IMR-90 (cell line): ENCODE measurements at places on chromosomes 2 and 18. TPM values are rescaled to one million over a fixed set of nuclear protein-coding genes. Genes with fewer than 3 reads are reported as not detected.

PER2 gene
- 1.7 and 2.1 TPM in 2 replicates for polyA plus RNA-seq

DNA sequence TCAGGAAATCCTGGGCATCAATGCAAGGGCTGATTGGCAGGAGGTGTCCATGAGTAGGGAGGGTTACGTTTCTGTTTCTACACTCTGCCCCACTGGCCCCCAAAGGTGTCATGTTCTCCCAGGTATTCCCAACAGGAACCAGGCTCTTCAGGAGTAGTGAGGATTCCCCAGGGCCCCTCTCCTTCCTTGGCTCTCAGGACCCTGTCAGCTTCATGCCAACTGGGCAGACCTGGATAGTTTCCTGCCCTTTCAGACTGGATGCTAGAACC lies 480.6 kb upstream of the HS6ST1 start:
- H3K4me1 ChIP-seq = no peaks in the 10 kb centered on the region
- no peak overlapping the region for H3K4me3 ChIP-seq
- DNase-seq = no peak

- H3K27ac ChIP-seq = no peak overlapping the region
- H3K4me3 ChIP-seq = no peak overlapping the region
- no peak for DNase-seq
- H3K27me3 ChIP-seq = peaks cover 43% of the 10 kb centered on the region
Observed at GRCh38 chr2:119718501-119719260, 39.7 kb downstream of the TMEM177 start.

DNA sequence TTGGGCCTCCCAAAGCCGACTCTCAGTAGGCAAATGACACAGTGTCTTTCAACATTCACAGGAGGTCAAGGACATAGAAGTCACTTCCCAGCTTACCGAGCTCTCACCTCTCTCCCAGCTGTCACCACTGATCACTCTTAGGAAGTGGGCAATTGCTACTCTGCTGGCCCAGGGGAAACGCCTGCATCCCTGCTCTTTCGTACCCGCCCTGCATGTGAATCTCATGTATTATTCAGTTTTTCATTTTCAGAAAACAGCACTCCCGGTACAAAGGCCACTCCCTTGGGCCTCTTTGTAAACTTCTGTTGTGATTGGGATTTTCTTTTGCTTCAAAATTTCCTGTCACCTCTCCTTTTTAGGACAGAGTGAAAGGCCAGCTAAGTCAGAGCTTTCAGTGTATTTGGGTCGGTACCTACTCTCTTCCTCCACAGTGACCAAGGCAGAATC lies 15.4 kb downstream of the MRPL44 start:
- no peak overlapping the region for H3K27ac ChIP-seq
- H3K4me3 ChIP-seq = no peak overlapping the region
- no peaks in the 10 kb centered on the region for H3K4me1 ChIP-seq
- no peak for DNase-seq
- H3K27me3 ChIP-seq = no peaks in the 10 kb centered on the region
- peaks cover 2% of the 10 kb centered on the region; the same call in 1 of the 2 replicates for H3K36me3 ChIP-seq

DNA sequence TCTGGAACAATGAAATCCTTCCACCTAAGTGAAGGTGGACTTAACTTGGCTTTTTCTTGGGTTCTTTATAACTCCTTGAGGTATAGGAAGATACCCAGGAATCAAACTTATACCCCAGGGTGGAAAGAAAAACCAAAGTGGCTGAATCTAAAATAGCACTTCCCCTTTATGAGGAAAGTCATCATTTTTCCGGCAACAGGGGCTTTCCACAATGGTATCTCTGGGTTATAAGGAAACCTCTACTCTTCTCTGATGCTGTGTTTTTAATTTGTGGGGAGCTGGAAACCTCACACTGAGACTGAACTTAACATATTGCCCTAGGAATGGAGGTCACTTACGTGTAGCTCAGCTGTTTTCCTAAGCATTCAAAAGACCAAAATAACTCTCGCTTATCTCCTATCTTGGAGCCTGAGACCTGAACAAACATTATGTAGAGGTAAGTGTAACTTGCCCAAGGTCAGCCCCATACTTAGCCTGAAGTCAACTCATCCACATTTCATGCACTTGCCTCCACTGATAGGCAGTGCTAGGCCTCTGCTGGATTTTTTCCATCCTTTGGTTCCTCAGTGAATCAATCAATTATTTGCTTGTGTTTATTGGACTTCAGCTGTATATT lies 117.9 kb downstream of the SETBP1 start:
- no peak for DNase-seq
- H3K4me1 ChIP-seq = peaks cover 3% of the 10 kb centered on the region; the same call in 1 of the 2 replicates
- H3K27me3 ChIP-seq = no peaks in the 10 kb centered on the region
- no peaks in the 10 kb centered on the region for H3K36me3 ChIP-seq

TMEM169 gene
- polyA plus RNA-seq = 0.15 and 0.17 TPM in 2 replicates

DNA sequence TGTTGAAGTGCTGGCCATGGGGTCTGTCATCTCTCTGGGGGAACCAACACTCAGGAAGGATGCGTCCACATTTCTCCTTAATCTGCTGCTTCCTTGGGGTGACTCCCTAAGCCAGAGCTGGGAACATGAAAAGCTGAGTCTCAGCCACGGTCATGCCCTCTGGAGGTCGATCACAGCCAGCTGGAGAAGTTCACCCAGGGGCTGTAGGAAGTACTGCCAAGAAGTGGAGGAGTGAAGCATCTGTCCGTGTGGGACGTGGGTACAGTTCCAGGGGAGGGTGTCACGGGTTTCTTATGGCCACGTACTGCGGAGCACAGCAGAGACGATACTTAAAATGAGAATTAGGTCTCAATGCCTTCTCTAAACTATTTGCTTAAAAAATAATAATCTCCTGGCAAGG lies 42.4 kb upstream of the IGFBP2 start:
- H3K27me3 ChIP-seq = peaks cover 2% of the 10 kb centered on the region; the same call in 1 of the 2 replicates
- no peak overlapping the region for H3K4me3 ChIP-seq
- H3K4me1 ChIP-seq = peaks cover 3% of the 10 kb centered on the region

DNA sequence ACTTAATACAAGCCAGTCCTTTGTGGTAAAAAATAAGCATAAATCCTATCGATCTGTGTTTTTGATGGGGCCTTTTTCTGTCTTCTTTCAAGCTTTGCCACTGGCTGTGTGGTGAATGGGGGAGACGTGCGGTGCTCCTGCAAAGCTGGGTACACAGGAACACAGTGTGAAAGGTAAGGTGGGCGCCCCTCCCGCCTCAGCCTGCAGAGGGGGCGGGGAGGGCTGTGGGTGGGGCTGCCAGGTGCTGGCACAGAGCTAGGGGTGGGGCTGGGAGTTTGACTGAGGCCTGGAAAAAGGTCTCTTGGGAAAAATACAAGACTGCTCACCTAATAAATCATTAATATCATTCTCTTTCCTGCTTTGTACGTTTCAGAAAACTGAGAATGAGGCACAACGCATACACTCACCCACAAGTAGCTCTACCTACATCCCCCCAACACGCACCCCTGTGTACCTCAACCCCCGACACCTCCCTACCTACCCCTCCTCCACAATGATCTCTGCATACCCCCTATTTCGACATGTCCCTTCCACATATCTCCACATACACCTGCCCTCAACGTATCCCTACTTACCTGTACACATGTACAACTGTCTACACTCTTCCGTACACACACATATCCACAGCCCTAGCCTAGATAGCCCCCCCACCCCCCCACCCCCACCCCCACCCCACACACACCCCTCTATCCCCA lies 129.7 kb upstream of the TTC39C start:
- no peak overlapping the region for H3K27ac ChIP-seq
- H3K27me3 ChIP-seq = no peaks in the 10 kb centered on the region
- no peaks in the 10 kb centered on the region for H3K36me3 ChIP-seq
- H3K4me1 ChIP-seq = peaks cover 3% of the 10 kb centered on the region; the same call in 1 of the 2 replicates

DCDC2C gene
- polyA plus RNA-seq = not detected in 2 replicates

DNA sequence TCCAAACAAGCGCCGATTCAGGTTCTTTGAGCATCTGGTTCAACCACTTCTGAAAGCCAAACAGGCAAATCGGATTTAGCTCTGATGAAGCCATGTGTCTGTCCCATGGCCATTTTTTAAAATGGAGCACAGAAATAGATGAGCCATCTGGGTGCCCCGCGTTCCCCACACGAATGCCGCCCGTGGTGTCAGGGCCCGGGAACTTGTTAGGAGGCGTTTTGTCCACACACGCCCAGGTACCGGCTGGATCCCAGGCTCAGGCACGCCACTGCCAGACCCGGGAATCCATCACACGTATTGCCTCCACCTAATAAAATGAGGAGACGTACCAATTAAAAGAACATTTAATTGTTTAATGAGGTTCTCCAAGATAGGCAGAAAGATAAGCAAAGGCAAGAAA lies 374.4 kb upstream of the SALL3 start:
- H3K27ac ChIP-seq = no peak overlapping the region
- no peaks in the 10 kb centered on the region for H3K36me3 ChIP-seq
- H3K4me3 ChIP-seq = no peak overlapping the region
- no peak for DNase-seq
- no peaks in the 10 kb centered on the region for H3K27me3 ChIP-seq

- H3K4me1 ChIP-seq = no peaks in the 10 kb centered on the region; the same call in 1 of the 2 replicates
- H3K27me3 ChIP-seq = peaks cover 36% of the 10 kb centered on the region
- no peak overlapping the region for H3K4me3 ChIP-seq
- no peak overlapping the region for H3K27ac ChIP-seq
- no peak for DNase-seq
Observed at GRCh38 chr2:136113209-136113971, 4.6 kb downstream of the CXCR4 start.

DNA sequence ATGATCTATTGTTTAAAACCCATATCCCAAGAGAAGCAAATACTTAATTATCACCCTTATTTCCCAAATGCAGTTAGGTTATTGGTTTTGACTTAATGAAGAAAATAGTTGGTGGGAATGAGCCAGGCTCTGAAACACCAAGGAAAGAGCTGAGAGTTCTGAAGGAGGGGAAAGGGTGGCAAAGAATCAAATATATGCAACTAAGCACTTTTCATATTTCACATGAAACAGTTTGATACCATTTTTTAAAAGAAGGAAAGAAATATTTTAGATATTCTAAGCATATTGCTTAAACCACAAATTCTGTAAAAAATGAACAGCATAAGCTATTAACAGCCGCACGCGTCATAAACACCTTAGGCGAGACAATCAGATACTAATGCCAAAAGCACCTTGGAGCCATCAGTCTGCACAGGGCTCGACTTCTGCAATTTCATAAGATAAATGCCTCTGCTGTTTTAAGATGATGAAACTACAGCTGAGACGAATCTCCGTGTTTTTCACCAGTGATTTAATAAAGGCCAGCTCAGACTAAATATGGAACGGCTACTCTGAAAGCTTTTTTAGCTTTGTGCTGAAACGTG lies 371.7 kb downstream of the EN1 start:
- no peak for DNase-seq
- no peak overlapping the region for H3K4me3 ChIP-seq
- H3K27ac ChIP-seq = no peak overlapping the region
- peaks cover 1% of the 10 kb centered on the region; the same call in 1 of the 2 replicates for H3K27me3 ChIP-seq

GRCh38 chr2:125364984-125365265 lies 1291.0 kb upstream of the GYPC start:
- no peak overlapping the region for H3K27ac ChIP-seq
- H3K4me3 ChIP-seq = no peak overlapping the region
- DNase-seq = no peak

GRCh38 chr18:55265984-55266383 lies 306.7 kb upstream of the CCDC68 start:
- no peak overlapping the region for H3K4me3 ChIP-seq
- H3K36me3 ChIP-seq = peaks cover 31% of the 10 kb centered on the region
- DNase-seq = peak; percentile 27
- H3K27ac ChIP-seq = no peak overlapping the region
- no peaks in the 10 kb centered on the region; the same call in 1 of the 2 replicates for H3K4me1 ChIP-seq

DNA sequence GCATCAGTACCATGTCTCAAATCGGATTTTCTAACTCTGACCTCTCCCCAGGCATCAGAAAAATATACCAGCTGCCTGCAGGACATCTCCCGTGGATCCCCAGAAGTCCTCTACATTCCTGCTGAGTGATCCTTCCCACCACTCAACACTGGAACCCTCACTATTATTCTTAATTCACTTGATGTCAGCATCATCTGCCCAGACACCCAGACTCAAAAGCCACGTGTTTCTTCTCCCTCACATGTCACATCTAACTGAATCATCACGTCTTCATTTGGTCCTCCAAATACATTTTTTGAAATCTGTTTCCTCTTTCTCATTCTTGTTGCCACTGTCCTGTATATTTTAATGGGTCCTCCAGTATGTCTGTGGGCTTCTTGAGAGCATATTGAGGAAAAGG lies 218.6 kb downstream of the HRH4 start:
- no peak overlapping the region for H3K27ac ChIP-seq
- no peaks in the 10 kb centered on the region for H3K36me3 ChIP-seq
- peaks cover 8% of the 10 kb centered on the region for H3K4me1 ChIP-seq

GRCh38 chr2:122028371-122029100 lies 273.1 kb downstream of the TSN start:
- H3K36me3 ChIP-seq = no peaks in the 10 kb centered on the region
- H3K27ac ChIP-seq = no peak overlapping the region; the same call in 1 of the 2 replicates
- DNase-seq = peak; percentile 81
- no peak overlapping the region for H3K4me3 ChIP-seq
- peaks cover 5% of the 10 kb centered on the region for H3K4me1 ChIP-seq
- H3K27me3 ChIP-seq = no peaks in the 10 kb centered on the region

GRCh38 chr18:10006311-10006893 lies 92.6 kb downstream of the VAPA start:
- H3K27ac ChIP-seq = no peak overlapping the region
- H3K4me1 ChIP-seq = peaks cover 5% of the 10 kb centered on the region; the same call in 1 of the 2 replicates
- no peak overlapping the region for H3K4me3 ChIP-seq
- H3K27me3 ChIP-seq = peaks cover 11% of the 10 kb centered on the region
